ENCODE measurements at places on chromosomes 4 and X. TPM values are rescaled to one million over a fixed set of nuclear protein-coding genes. Genes with fewer than 3 reads are reported as not detected.

- DNase-seq, result no peak
Measured at GRCh38 chrX:150377005-150377404, 13.9 kb downstream of the MAMLD1 start.

DNA sequence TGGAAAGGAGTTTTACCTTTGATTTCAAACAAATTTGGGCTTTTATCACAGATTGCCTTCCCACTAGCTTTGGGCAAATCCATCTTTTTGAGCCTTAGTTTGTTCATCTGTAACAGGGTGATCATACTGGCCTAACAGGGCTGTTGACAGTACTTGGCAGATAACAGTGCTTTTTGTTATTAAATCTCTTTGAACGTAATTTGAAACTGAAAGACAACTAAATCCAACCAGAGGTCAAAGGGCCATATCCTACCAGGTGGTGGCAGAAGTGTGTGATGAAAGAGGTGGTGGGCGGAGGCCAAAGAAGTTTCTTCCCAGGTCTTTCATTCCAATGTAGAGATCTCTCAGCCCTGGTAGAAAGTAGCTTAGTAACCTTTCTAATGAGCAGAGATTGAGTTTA is 35.2 kb upstream of the TADA2B start:
- no peak for DNase-seq

- no peak for DNase-seq
Measured at GRCh38 chr4:184424993-184425758, 49.2 kb downstream of the IRF2 start.

DNA sequence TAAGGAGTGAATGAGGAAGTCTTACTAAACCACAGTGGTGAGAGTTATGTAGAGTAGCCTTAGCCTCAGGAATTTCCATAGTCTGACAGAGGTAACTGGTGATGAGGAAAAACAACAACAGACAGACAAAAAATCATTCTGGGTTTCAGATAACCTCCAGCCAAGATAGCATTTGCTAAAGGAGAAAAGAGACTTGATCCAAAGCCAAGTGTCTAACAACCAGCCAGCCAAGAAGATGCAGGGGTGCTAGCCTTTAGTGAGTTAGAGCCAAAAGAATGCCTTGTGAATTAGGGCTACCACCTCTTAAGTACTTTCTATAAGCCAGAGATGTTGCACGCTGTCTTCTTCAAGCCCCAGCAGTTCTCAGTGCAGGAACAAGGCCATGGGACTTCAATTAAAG is 478.0 kb upstream of the CPEB2 start:
- DNase-seq, result no peak

The RAB9B gene
- 0.35 TPM for total RNA-seq

Data from activated CD4-positive, alpha-beta memory T cell treated with anti-CD3 and anti-CD28 coated beads, Interleukin-2, amount 10 ng/mL, durations not matched to agents 7 days and 5 days (primary cell).